ENCODE measurements at places on chromosomes 5 and 9.
A peak's percentile ranks its signal among the peaks of the same experiment; 100 is the strongest.

GRCh38 chr5:7415123-7415522 lies 19.2 kb downstream of the ADCY2 start:
- no peak for DNase-seq

- DNase-seq, result no peak
Measured at GRCh38 chr9:22056402-22056801, 47.3 kb upstream of the CDKN2B start.

DNA sequence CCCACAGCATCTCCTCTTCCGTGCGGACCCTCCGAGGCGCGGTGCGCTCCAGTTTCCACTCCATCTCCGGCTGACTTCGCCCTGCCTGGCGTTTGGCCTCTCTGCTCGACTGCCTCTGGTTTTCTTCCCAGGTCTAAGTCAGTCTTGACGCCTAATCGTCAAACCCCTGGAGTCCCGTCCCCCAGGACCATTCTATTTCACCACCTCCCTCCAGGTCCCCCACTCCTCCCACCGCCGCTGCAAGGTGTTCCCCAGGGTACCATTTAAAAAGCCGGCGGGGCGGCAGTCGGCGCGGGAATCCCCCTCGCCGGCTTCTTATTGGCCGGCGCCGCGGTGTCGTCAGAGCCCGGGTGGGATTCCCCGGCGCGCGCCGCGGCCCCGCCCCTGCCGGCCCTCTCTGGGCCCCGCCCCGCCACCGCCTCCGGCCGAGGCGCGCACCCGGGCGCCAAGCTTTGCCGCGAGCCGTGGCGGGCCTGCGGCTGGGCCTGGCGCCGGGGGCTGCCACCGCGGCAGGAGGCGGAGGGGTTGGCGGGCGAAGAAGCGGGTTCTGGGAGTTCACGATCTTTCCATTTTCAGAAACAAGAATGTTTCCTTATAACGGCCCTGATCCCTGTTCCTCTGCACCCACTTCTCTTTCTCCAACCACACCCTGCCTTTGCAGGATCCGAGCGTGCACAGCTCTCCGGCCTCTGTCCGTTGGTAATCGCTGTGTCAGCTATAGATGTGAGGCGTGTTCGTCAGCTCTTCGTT lies at the start of gene CDC20B:
TSS of gene CDC20B (minus strand) at position 241 of the 750 bp plus-strand sequence. CDS start at position 64, 177 bp downstream.
- no peak for DNase-seq

- no peak for DNase-seq
Measured at GRCh38 chr5:15282611-15283010, 217.4 kb upstream of the FBXL7 start.

DNA sequence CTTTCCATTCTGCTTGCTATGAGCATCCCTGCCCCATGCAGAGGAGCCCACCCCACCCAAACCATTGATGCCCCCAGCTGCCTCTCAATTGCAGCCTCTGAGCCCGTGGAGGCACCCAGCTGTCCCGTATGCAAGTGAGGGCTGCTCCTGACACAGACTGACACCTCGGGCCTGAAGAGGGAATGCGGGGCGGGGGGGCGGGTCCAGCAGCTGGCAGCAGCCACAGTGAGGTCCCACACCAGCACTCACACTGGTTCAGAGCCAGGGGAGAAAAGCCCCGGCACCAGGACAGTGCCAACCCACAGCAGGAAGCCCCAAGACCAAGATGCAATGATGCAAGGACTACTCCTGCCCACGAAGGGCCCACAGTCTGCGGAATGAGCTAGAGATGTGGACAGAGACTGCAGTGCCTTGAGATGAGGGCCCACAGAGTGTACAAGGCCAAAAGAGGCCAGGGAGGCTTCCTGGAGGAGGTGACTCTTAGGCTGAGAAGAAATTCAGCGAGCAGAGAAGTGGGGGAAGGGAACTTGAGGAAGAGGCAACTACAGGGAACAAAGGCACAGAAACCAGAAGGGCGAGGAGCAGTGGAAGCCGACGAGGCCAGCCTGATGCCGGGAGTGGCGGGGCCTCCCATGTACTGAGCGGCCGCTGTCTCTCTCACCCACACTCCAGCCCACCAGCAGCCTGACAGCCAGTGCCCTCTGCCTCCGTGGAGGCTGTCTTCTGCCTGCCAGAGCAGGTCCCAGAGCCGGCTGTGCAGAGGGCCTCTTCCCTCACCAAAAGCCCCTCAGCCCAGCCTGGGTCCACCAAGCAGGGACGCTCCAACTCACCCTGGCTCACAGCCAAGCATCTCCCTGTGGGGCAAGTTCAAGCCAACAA lies 9.2 kb downstream of the EEIG1 start:
- DNase-seq, result peak; percentile 71

GRCh38 chr9:115141612-115142011 lies 23.7 kb upstream of the TNC start:
- no peak for DNase-seq

DNA sequence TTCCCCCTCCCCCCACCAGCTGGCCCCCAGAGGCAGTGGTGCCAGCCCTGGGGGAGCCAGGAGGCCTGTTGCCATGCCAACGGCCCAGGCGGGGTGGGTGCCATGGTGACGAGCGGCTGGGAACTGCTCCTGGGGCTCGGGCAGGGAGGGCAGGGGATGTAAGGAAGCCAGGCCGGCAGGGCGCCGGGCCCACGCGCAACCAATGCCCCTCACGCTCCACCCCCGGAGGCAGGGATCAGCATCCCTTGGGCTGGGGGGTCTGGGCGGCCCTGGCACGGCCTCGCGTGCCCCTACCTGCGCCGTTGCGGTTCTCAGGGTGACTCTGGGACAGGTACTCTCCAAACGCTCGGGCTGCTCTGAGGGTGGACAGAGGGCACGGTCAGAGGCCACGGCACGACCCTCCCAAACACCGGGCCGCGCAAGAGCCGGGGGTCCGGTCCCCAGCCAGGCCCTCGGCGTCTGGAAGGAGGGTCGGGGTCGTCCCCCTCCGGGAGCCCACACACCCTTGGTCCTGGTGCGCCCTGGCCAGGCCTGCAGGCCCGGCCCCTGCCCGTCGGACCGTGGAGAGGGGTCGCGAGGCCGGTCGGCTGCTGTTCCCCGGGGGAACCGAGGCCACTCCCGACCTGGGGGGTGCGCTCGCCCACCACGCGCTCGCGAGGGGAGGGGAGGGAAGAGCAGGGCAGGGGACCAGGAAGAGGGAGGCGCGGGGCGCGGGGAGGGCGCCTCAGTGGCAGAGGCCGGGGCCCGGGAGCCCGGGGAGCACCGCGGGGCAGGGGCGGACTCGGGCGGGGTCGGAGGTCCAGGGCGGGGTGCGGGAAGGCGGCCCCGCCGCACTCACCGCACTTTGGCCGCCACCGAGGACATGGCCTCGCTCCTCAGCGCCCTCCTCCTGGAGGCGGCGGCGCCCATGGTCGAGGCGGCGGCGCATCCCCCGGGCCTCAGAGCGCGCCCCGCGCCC lies 661 bp downstream of the NSMF start:
- DNase-seq, result no peak

- no peak for DNase-seq
Measured at GRCh38 chr9:79581794-79582193, 10.0 kb downstream of the TLE4 start.

DNA sequence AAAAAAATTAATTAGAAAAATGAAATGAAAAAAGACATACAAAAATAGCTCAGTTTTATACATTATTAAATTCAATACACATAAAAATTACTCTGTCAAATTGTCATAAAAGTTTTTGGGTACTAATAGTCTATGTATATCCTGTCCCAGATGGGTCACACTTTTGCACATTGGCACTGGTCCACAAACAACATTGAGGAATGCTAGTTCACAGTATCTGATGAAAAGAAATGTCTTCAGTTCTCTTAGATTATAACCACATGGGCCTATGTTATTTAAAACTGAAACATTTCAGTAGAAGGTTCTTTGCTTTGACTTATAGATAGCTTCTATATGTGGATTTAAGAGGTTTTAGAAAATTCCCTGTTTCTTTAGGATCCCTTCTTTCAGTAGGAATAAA lies 39.8 kb downstream of the LNPEP start:
- DNase-seq, result no peak

- no peak for DNase-seq
Measured at GRCh38 chr9:27549196-27549755, 19.7 kb upstream of the MOB3B start.

GRCh38 chr9:107180206-107180605 lies 102.9 kb upstream of the RAD23B start:
- no peak for DNase-seq

GRCh38 chr5:567664-568060 lies 43.4 kb upstream of the SLC9A3 start:
- no peak for DNase-seq

DNA sequence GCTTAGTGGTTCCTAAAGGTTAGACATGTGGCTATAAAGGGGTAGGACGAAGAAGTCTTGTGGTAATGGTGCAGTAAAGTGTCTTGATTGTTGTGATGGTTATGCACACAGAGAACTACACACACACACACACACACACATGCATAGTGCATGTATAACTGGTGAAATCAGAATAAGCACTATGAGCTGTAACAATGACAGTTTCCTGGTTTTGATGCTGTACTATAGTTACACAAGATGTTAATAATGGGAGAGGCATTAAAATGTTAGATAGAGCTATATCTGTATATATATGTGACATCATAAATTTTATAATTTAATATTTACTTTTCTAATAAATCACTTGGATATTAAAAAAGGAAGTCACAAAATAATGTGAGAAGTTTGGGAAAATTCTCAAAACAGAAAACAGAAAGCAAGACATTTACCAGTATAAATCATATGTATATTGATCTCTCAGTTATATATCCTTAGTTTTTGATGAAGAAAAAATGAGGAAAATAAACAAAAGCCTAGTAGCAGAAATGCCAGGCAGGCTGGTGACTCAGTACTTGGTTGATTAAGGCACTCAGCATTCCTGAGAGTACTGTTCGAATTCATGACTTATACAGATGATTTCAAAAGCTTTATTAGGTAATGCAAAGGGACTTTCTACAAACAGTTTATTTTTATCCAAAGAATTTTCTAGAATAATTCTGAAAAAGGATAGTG lies 350.5 kb upstream of the DAB2 start:
- no peak for DNase-seq

DNA sequence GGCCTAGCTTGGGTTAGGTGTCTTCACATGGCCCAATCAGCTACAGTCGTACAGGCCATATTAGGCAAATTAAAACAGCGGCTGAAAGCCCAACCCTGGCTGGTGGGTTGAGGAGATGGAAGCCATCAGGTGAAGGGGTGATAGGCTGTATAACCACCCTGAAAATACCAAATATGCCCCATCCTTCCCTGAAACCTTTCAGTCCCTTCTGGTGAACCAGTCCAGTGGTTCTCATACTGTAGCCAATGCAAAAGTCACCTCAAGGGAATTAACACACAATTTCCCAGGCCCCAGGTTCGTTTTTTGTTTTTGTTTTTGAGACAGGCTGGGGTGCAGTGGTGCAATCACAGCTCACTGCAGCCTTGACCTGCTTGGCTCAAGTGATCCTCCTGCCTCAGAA lies 19.8 kb upstream of the KCNV2 start:
- no peak for DNase-seq

GRCh38 chr5:120446068-120446492 lies 18.0 kb upstream of the PRR16 start:
- no peak for DNase-seq

- no peak for DNase-seq
Measured at GRCh38 chr5:175281257-175281656, 162.7 kb downstream of the DRD1 start.

DNA sequence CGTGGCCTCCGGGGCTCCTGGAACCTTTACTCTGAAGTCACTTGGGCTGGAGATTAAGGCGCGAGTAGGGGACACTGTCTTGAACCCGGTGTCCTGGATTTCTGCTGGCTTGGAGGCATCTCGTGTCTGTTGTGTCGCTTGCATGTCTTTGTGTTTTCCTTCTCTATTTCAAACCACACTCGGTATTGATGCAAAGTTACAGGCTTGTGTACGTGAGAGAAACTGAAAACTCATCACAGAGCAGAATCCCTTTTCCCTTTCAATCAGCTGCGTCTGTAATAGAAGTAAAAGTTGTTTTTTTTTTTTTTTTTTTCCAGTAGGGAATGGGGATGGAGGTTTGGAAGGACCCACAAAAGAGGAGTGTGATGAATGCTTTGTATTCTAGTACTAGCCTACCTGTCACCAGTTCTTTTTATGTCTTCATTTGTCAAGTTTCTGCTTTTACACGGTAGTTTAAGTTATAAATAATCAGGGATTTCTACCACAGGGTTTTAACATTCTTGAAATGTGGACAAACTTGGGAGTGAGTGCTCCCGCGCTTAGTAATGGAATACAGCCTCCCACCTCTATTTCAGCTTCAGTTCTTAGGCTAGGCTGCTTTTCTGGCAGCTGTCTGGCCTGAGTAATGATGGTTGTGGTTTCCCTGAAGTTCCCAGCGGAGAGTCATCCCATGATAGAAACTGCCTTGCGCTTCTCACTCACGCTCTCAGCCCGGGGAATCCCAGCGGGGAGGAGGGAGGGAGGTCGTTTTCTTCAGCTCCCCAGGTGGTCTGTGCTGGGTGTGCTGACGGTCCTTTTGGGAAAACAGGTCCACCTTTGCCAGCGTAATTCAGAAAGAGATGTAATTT lies 763 bp downstream of the TJP2 start:
- peak; percentile 82 for DNase-seq

DNA sequence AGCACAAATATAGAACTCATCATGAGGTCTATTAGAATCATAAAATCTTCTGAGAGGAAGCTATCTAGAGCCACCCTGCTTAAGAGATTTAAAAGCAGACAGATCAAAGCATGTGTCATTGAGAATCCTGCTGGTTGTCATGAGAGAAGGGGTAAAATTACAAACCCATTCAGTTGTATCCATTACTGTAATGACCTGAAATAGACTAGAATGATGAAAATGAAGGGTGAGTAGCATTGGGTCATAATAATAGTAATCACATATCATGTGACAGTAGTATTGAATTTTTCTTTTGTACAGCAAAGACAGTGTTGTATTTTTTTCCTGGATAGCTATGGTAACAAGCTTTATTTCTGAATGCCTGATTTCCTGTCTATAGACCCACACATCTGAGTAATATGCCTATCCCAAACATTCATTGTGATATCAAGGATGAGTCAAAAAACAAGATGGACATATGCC lies 149.0 kb downstream of the PDE4D start:
- no peak for DNase-seq

DNA sequence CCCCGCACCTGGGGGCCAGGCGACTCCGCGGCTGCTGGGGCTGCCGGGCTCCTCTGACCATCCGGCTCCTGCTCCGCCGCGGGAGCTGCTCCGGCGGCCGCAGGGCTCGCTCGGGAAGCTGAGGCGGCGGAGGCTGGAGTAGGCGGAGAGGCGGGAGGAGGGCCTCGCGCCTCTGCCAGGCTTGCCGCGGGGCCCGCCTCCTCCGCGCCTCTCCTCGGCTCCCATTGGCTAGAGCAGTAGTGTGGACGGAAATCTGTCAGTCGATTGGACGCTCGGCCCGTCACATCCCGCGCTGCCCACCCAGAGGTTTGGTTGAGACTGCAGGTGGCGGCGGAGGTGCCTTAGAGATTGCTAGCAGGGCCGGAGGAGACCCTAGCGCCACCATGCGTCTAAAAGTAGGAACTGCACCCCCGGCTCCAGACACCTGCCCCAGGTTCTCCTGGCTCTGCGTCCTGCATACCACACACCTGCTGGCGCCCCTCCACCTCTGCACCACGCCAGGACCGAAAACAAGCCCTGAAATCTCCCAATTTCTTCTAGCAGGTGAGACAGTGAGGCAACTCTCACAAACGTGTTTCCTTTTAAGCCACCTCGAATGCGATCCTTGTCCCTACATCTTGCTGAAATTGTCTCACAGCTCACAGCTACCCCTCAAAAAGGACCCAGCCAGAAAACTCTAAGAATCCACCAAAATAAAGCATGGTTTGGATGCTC lies at the start of gene SCAI:
TSS of gene SCAI (minus strand) at position 152 of the 714 bp plus-strand sequence. CDS start at position 61, 91 bp downstream.
- DNase-seq, result peak; percentile 99

Data from coronary artery (tissue), 2 donors.